ENCODE measurements at places on chromosomes 11 and 22.
A peak's percentile ranks its signal among the peaks of the same experiment; 100 is the strongest.

GRCh38 chr22:45312856-45313255 is 3.1 kb downstream of the FAM118A start:
- peak overlapping the region; percentile 82 for H3K27ac ChIP-seq
- no peak for DNase-seq
- peaks cover 2% of the 10 kb centered on the region for H3K36me3 ChIP-seq
- no peak overlapping the region for H3K4me3 ChIP-seq
- peaks cover 75% of the 10 kb centered on the region for H3K4me1 ChIP-seq

- no peak overlapping the region for H3K27ac ChIP-seq
- no peak for DNase-seq
- no peaks in the 10 kb centered on the region for H3K27me3 ChIP-seq
- no peaks in the 10 kb centered on the region for H3K36me3 ChIP-seq
- H3K4me1 ChIP-seq, result no peaks in the 10 kb centered on the region
Measured at GRCh38 chr11:76102802-76103201, 103.5 kb downstream of the WNT11 start.

- H3K27ac ChIP-seq, result no peak overlapping the region
- H3K4me3 ChIP-seq, result no peak overlapping the region
- H3K36me3 ChIP-seq, result no peaks in the 10 kb centered on the region
- peaks cover 2% of the 10 kb centered on the region for H3K27me3 ChIP-seq
- DNase-seq, result no peak
- H3K4me1 ChIP-seq, result no peaks in the 10 kb centered on the region
Measured at GRCh38 chr11:8107642-8108041, 26.6 kb downstream of the TUB start.

DNA sequence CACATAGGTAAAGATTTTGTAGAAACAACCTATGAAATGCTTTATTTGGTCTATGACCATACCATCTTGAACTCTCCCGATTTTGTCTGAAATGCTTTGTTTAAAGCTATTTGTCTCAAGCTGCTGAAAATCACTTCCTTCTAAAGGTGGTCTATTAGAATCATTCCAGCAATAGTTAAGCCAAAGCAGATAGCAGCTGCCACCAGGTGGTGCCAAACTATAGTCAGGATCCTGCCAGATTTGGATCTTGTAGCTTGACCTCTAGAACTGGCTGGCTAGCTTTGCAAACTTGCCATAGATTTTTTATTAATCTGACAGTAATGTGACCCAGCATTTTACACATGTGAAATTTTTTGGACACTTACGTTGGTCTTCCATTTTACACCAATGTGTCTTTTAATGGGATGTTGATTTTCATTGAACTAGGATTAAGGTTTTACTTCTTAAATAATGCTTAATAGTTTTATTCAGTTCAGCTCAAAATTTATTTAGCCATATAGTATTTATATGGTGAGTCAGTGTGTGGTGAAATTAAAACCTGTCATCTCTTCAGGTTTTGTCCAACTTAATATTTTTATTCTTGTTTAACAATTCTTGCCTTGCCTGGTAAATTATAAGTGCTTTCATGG is 19.7 kb downstream of the CTR9 start:
- H3K4me1 ChIP-seq, result no peaks in the 10 kb centered on the region
- no peak overlapping the region for H3K4me3 ChIP-seq
- peaks cover 1% of the 10 kb centered on the region for H3K36me3 ChIP-seq
- H3K27me3 ChIP-seq, result no peaks in the 10 kb centered on the region

- no peak overlapping the region for H3K27ac ChIP-seq
- no peak overlapping the region for H3K4me3 ChIP-seq
- H3K4me1 ChIP-seq, result no peaks in the 10 kb centered on the region
- H3K27me3 ChIP-seq, result peaks cover 2% of the 10 kb centered on the region
- no peaks in the 10 kb centered on the region for H3K36me3 ChIP-seq
- no peak for DNase-seq
Measured at GRCh38 chr11:125233736-125234275, 69.3 kb downstream of the PKNOX2 start.

DNA sequence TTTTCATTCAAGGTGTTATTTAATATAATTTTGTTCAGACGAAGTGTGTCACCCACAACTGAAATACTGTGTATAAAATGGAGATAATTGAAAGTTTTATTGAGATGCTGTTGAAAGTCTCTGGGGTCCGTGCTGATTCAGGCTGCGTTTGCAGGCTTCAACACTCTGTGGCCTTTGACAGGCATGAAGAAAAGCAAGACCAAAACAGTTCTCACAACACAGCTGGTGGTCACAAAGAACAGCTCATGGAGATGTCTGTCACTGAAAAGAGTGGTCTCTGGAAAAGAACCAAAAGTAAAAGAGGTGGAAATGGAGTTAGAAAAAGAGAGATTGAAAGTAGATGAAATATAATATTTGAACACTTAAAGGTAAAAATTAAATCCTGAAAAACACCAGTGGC is 9.8 kb upstream of the MPPED2 start:
- no peaks in the 10 kb centered on the region for H3K36me3 ChIP-seq
- H3K4me3 ChIP-seq, result no peak overlapping the region
- no peaks in the 10 kb centered on the region for H3K4me1 ChIP-seq
- no peak for DNase-seq
- no peak overlapping the region for H3K27ac ChIP-seq

DNA sequence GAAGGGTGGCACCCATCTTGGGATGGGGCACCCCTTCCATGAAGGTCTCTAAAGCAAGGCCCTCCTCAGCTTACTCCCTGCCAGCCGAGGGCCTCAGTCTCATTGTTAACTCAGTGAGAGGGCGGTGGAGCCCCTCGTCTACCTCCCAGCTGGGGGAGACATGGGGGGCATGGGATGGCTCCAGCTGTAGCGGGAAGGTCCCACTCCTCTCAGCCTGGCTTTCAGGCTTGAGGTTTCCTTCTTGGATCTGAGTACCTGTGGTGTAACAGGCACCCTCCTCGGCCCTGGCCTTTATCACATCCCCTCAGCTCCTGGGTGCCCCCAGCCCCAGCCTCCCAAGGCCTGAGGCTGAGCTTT is 2.0 kb downstream of the MIF start:
- peaks cover 19% of the 10 kb centered on the region for H3K4me1 ChIP-seq
- DNase-seq, result no peak
- H3K4me3 ChIP-seq, result no peak overlapping the region
- no peaks in the 10 kb centered on the region for H3K27me3 ChIP-seq
- no peak overlapping the region for H3K27ac ChIP-seq
- H3K36me3 ChIP-seq, result peaks cover 12% of the 10 kb centered on the region

DNA sequence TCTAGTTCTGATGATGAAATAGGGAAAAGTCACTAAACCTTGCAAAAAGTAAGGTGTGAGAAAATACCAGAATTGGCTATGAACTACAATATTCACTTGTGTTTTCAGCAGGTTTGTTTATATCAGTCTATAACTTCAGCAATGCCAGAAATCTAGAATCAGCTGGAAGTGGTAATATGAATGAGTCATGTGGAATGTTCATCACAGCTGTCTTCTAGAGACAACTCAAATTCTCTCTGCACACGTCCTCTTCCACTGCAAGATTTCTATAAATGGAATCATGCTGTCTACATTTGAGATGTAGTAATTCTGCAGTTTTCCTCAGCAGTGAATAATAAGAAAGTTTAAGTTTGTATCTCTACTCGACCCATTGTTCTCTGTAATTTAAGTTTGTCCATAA is 89.9 kb downstream of the OR4A15 start:
- H3K4me1 ChIP-seq, result no peaks in the 10 kb centered on the region
- no peak overlapping the region for H3K4me3 ChIP-seq
- H3K27me3 ChIP-seq, result no peaks in the 10 kb centered on the region
- no peak for DNase-seq
- H3K27ac ChIP-seq, result no peak overlapping the region

- DNase-seq, result no peak
- no peaks in the 10 kb centered on the region for H3K36me3 ChIP-seq
- no peaks in the 10 kb centered on the region for H3K4me1 ChIP-seq
- H3K4me3 ChIP-seq, result no peak overlapping the region
- H3K27ac ChIP-seq, result no peak overlapping the region
- no peaks in the 10 kb centered on the region for H3K27me3 ChIP-seq
Measured at GRCh38 chr22:45804986-45805325, 133.3 kb downstream of the ATXN10 start.

- H3K4me3 ChIP-seq, result no peak overlapping the region
- H3K27me3 ChIP-seq, result no peaks in the 10 kb centered on the region
- no peaks in the 10 kb centered on the region for H3K36me3 ChIP-seq
- no peak for DNase-seq
- no peaks in the 10 kb centered on the region for H3K4me1 ChIP-seq
Measured at GRCh38 chr22:48500471-48501230, 1327.0 kb downstream of the BRD1 start.

- 0 out of 2 replicates have a peak, but pooled peaks cover 3% of the 10 kb centered on the region for H3K4me1 ChIP-seq
- peaks cover 4% of the 10 kb centered on the region for H3K36me3 ChIP-seq
- H3K27me3 ChIP-seq, result no peaks in the 10 kb centered on the region
Measured at GRCh38 chr11:65404638-65405339, 17.8 kb upstream of the NEAT1 start.

- no peak overlapping the region for H3K4me3 ChIP-seq
- peaks cover 13% of the 10 kb centered on the region for H3K4me1 ChIP-seq
- no peaks in the 10 kb centered on the region for H3K27me3 ChIP-seq
- H3K36me3 ChIP-seq, result no peaks in the 10 kb centered on the region
Measured at GRCh38 chr22:42920101-42920820, 63.2 kb upstream of the ARFGAP3 start.

GRCh38 chr11:1153951-1154493 is 3.7 kb upstream of the MUC5AC start:
- no peak overlapping the region for H3K27ac ChIP-seq
- peak; percentile 74 for DNase-seq
- H3K27me3 ChIP-seq, result no peaks in the 10 kb centered on the region
- H3K4me1 ChIP-seq, result peaks cover 29% of the 10 kb centered on the region

DNA sequence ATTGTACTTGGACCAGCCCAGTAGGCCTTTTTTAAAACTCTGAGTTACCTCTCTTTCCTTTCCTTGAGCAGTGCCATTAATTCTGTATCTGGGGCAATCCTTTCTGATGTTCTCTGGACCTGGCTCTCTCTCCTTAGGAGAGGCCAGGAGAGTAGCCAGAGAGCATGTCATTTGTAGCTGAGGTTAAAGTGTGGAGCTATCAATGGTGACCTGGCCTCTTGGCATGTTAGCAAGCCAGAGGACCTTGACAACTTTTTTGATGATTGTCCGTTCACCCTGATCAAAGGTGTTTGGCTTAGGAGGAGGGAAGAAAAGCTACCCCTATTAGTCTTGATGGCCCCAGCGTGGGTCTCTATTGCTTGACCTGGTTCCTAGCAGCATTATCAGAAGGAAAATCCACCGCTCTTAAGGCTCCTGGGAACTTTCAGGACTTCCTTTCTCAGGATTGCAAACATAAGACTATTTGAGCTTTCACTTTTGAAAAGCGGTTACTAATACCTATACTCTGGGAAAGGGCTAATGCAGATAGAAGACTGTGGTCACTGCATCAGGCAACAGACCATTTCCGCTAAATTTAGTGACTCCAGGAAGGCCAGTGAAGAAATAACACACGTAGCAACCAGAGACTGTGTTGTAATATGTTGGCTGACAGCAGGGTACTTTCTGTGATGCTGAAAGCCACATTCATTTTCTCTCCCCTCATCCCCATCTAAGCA is 18.2 kb downstream of the LIMK2 start:
- H3K27me3 ChIP-seq, result no peaks in the 10 kb centered on the region
- DNase-seq, result no peak
- H3K27ac ChIP-seq, result peak overlapping the region; percentile 42

GRCh38 chr11:65419460-65419771 is 3.2 kb upstream of the NEAT1 start:
- H3K4me3 ChIP-seq, result peak overlapping the region; percentile 2
- H3K36me3 ChIP-seq, result peaks cover 2% of the 10 kb centered on the region
- no peak for DNase-seq

DNA sequence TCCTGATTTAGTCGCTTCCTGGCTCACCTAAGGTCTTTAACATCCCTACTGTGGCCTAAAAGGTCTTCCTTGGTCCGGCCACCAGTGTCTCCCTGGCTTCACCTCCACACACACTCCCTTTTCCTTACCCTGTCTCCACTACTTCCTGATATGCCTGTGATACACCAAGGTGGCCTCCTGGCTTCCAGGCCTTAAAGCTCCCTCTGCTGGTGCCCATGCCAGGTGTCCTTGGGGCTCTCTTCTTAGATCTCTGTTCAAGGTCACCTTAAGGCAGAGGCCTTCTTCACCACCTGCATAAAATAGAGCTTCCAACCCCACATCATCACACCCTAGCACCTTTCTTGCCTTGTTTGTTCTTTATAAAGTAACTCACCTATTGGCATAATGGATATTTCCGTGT is 787.7 kb downstream of the NTM start:
- no peak overlapping the region for H3K4me3 ChIP-seq
- no peak overlapping the region for H3K27ac ChIP-seq
- no peaks in the 10 kb centered on the region for H3K4me1 ChIP-seq
- peak; percentile 40 for DNase-seq

DNA sequence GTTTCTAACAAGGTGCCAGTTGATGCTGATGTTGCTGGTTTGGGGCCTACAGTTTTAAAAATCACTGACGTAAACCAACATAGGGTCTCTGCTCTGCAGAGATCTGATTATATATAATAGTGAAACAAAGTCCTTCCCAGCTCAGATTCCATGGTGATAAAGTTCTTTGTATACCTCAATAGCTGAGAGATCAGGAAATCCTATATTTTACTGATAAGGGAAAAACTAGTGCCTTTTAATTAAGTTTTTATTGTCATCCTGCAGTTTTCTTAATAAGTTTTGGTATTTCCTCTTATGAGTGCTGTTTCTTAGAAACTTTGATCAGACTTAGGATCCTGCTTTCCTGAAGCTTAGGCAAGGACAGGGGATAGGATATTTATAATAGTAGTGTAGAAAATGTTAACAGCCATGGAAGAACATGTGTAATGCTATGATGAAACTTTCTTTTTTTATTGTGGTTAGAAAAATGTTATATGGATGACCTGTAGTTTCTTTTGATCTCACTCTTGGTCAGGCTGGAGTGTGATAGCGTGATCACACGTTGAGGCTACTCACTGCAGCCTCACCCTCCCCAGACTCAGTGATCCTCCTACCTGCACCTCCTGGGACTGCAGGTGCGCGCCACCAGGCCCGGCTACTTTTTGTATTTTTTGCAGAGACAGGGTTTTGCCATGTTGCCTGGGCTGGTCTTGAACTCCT is 14.1 kb downstream of the CAPRIN1 start:
- no peaks in the 10 kb centered on the region for H3K27me3 ChIP-seq
- peaks cover 9% of the 10 kb centered on the region for H3K4me1 ChIP-seq
- DNase-seq, result no peak
- no peak overlapping the region for H3K4me3 ChIP-seq
- no peaks in the 10 kb centered on the region for H3K36me3 ChIP-seq

DNA sequence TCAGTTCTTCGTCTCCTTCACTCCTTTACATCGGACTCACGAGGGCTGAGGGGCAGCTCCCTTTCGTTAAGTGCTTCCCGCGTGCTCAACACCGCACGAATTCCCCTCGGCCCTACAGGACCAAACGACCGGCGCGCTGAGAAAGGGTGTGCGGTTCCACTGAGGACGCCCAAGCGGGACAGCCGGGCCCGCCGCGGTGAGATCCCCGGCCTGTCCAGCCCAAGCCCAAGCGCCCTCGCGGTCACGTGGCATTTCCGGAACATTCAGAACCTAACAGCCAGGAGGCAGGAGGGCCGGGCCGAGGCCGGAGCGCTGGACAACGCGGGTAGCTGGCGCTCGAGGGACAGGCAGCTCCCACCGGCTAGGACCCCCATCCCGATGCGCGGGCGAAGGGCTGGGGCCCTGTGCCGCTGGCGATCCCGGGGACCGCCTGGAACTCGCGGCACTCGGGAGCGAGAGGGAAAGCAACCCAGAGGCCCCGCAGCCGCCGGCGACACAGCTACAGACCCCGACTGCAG is 737 bp upstream of the STIP1 start:
- no peaks in the 10 kb centered on the region for H3K27me3 ChIP-seq
- DNase-seq, result peak; percentile 87
- no peaks in the 10 kb centered on the region for H3K36me3 ChIP-seq
- peaks cover 16% of the 10 kb centered on the region for H3K4me1 ChIP-seq
- no peak overlapping the region for H3K27ac ChIP-seq
- peak overlapping the region; percentile 55 for H3K4me3 ChIP-seq

All from Caco-2 (cell line).